ENCODE measurements at places on chromosomes 1 and 21. TPM values are rescaled to one million over a fixed set of nuclear protein-coding genes. Genes with fewer than 3 reads are reported as not detected.

The ZNF593OS gene
- total RNA-seq: not detected

The PDPN gene
- total RNA-seq: not detected

The CHRM3 gene
- total RNA-seq: 54.7 TPM

The KRTAP13-3 gene
- total RNA-seq: not detected

The NOS1AP gene
- total RNA-seq: under 0.01 TPM

The PTPN7 gene
- total RNA-seq: 167 TPM

The CAPN8 gene
- total RNA-seq: not detected

The TMEM69 gene
- total RNA-seq: 34.2 TPM

The KLHDC8A gene
- total RNA-seq: under 0.01 TPM

The S100PBP gene
- 25.0 TPM for total RNA-seq

The KCNQ4 gene
- 0.54 TPM for total RNA-seq

The CTSK gene
- total RNA-seq: 0.54 TPM

The LCE2D gene
- not detected for total RNA-seq

The RASAL2 gene
- total RNA-seq: 5.4 TPM

The FCRLB gene
- 0.54 TPM for total RNA-seq

The HSPA6 gene
- 0.54 TPM for total RNA-seq

The RNU1-4 gene
- under 0.01 TPM for total RNA-seq

The NID1 gene
- 0.27 TPM for total RNA-seq

The GPR25 gene
- under 0.01 TPM for total RNA-seq

The C1orf167 gene
- total RNA-seq: not detected

The ROR1 gene
- total RNA-seq: under 0.01 TPM

The GREM2 gene
- total RNA-seq: not detected

The MANEAL gene
- 1.3 TPM for total RNA-seq

The FMOD gene
- 1.9 TPM for total RNA-seq

The BARHL2 gene
- total RNA-seq: not detected

The DNAJC8 gene
- total RNA-seq: 21.5 TPM

The CFAP45 gene
- 0.81 TPM for total RNA-seq

The C1orf56 gene
- total RNA-seq: 5.1 TPM

The SETSIP gene
- total RNA-seq: not detected

The ZNF683 gene
- total RNA-seq: 0.27 TPM

The PCAT6 gene
- total RNA-seq: 1.1 TPM

The SLC45A1 gene
- 0.27 TPM for total RNA-seq

The RBP7 gene
- total RNA-seq: not detected

The S100A7 gene
- not detected for total RNA-seq

The NRAS gene
- total RNA-seq: 25.6 TPM

All from hematopoietic multipotent progenitor cell (in vitro differentiated cells).